ENCODE measurements at places on chromosomes 4 and X. TPM values are rescaled to one million over a fixed set of nuclear protein-coding genes. Genes with fewer than 3 reads are reported as not detected.

OPRPN gene
- not detected for total RNA-seq

FAM47E gene
- not detected for total RNA-seq

CLDN22 gene
- not detected for total RNA-seq

FAM241A gene
- 3.2 TPM for total RNA-seq

DNA sequence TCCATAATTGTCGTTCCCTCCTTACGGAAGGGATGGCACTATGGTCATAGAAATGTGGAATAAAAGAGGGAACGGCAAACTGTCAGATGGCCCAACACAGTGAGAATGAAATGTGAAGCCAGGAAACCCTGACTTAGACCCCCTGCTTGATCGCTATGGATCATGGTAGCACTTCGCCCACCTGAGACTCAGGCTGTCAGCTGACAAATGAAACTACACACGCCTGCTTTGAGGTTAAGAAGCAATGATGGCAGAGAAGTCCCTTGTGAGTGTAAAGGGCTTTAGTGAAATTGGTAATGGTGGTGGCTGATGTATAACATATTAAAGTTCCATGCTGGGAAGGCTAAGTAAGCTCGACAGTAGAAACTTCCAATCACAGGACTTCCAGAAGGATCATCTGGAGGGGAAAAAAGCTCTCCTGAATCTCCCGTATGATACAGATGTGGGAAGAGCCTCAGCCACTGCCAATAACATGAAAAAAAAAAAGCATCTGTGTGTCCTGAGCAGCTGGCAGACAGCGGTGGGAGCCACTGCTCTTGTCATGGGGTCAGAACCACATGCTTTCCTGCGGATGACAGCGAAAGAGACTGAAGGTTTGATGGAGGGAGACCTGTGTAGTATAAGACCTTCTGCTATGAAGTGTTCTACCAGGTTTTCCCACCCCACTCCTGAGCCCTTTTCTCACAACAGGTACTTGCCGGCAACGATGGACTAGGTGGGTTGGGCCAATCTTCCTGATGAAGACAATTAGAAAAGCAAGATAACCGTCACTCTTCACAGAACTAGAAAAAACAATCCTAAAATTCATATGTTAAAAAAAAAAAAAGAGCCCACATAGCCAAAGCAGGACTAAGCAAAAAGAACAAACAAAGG lies 107.6 kb downstream of the AFAP1 start:
- peaks cover 52% of the 10 kb centered on the region for H3K4me1 ChIP-seq
- peak overlapping the region; percentile 75 for H3K27ac ChIP-seq

DNA sequence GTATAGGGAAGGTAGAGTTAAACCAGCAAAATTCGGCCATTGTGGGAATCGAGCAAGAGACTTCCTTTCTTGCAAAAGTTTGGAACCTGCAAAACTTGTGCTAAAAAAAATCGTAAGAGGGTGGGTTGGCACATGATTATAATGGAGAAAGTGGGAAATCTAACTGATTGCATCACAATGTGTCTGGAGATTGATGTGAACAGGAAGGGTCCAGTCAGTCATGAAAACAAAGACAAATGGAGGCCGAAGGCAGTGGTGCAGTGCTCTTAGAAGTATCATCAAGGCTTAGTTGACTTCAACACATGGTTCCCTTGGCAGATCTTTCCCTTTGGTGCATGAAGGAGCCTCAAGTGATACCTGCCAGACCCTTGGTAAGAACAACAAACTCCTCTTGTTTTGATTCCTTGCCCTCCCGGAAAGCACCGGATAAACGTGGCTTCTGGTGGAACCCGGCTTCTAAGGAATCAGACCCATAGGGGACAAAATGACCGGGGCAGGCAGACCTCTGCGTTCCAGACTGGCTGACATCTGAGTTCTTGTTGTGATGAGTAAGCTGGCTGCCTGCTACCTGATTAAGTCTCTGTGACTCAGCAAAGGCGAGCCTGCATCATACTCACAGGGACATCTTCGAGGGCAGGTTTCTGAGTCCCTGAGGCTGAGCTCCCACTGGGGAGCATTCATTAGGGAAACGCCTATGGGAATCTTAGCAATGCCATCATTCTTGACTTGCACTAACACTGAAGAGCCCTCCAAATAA lies 87.7 kb upstream of the MAP3K15 start:
- peaks cover 24% of the 10 kb centered on the region for H3K4me1 ChIP-seq
- no peak overlapping the region for H3K4me3 ChIP-seq
- DNase-seq = peak; percentile 27
- H3K36me3 ChIP-seq = peaks cover 27% of the 10 kb centered on the region
- no peaks in the 10 kb centered on the region for H3K27me3 ChIP-seq

DNA sequence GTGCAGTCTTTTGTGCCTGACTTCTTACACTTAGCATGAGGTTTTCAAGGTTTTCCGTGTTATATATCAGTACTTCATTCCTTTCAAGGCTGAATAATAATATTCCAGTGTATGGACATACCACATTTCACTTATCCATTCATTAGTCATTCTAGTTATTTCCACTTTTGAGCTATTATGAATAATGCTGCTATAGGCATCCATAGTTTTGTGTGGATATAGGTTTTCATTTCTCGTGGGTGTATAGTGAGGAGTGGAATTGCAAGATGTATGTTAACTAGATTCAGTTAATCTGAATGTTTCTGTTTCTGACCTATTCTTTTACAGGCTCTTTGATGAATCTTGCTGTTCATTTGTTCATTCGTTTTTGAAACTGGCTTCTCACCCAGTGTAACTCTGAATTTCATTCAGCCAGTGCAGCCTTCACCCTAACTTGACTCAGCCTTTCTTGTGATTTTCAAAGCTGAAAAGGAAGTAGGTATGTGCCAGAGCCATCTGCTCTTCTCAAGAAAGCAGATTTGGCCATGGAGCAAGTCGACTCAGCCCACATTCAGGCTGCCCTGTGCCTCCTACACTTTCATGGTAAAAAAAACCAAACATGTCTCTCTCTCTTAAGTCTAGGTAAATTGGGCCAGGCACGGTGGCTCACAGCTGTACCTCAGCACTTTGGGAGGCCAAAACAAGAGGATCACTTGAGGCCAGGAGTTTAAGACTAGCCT lies 56.3 kb upstream of the NOCT start:
- peaks cover 2% of the 10 kb centered on the region for H3K27me3 ChIP-seq
- no peaks in the 10 kb centered on the region for H3K4me1 ChIP-seq
- DNase-seq = peak; percentile 4
- no peak overlapping the region for H3K4me3 ChIP-seq
- no peaks in the 10 kb centered on the region for H3K36me3 ChIP-seq

DNA sequence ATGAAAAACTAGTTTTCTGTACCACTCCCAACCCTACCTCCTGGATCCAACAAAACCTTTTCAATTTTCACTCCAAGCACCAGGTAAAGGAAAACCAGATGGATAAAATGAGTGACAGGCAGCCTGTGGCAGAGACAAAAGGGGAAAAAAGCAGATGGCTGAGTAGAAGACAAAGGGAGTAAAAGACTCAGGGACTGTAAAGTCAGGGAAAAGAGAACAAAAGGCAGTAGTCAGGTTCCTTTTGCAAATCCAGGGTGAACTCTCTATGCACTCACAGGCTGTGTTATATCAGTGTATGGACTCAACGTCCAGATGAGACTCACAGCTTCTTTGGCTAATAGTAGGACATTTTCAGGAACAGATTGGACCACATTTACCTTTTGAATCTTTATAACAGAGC lies 54.2 kb downstream of the QRFPR start:
- DNase-seq = no peak
- H3K4me1 ChIP-seq = no peaks in the 10 kb centered on the region
- no peaks in the 10 kb centered on the region for H3K36me3 ChIP-seq
- peaks cover 23% of the 10 kb centered on the region for H3K27me3 ChIP-seq
- no peak overlapping the region for H3K27ac ChIP-seq

DNA sequence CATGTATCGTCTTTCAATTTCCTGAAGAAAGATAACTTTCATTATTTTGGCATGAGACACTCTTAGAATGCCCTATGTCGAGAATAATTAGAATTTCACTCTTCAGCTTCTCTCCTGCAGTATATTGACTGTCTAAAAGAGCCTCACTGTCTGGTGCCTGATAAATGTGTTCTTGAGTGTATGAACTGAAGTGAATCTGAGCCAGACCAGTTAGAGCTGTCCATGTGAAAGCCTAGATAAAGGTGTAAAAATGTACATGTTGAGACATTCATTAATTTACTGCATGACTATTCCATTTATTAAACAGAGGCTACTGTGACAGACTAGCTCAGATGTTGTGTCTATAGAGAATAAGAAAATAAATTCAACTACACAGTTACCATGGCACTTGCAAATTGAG lies 283.2 kb downstream of the PCDH18 start:
- no peak overlapping the region for H3K27ac ChIP-seq
- H3K36me3 ChIP-seq = no peaks in the 10 kb centered on the region
- DNase-seq = no peak
- H3K27me3 ChIP-seq = no peaks in the 10 kb centered on the region
- H3K4me3 ChIP-seq = no peak overlapping the region
- H3K4me1 ChIP-seq = no peaks in the 10 kb centered on the region

GRCh38 chr4:166277401-166277800 lies 404.4 kb downstream of the TLL1 start:
- no peak overlapping the region for H3K27ac ChIP-seq
- no peaks in the 10 kb centered on the region for H3K27me3 ChIP-seq
- no peaks in the 10 kb centered on the region for H3K36me3 ChIP-seq
- no peak for DNase-seq
- no peak overlapping the region for H3K4me3 ChIP-seq
- no peaks in the 10 kb centered on the region for H3K4me1 ChIP-seq

- no peaks in the 10 kb centered on the region for H3K36me3 ChIP-seq
- no peak overlapping the region for H3K4me3 ChIP-seq
- H3K27me3 ChIP-seq = peaks cover 11% of the 10 kb centered on the region
- no peak overlapping the region for H3K27ac ChIP-seq
- H3K4me1 ChIP-seq = no peaks in the 10 kb centered on the region
- DNase-seq = no peak
Observed at GRCh38 chr4:119070301-119070700, 65.3 kb upstream of the MYOZ2 start.

DNA sequence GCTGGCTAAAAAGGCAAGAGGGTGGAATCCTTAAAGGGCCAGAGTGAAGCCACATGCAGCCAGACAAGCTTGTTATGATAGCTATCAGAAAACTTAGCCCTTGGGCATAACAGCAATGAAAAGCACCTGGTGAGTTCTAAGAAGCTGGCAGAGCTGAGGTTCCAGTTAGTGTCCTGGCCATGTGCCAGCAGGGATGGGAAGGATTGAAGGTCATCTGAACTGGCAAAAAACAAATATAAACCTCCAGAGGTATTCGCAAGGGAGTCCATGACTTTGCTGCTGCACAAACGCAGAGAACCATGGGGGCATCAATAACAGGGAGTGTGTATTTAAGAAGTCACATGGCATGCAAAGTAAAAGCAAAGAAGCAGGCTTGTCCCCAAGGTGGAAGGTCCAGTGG lies 208.9 kb downstream of the FAM47A start:
- H3K4me3 ChIP-seq = no peak overlapping the region
- H3K4me1 ChIP-seq = no peaks in the 10 kb centered on the region
- no peaks in the 10 kb centered on the region for H3K27me3 ChIP-seq
- H3K36me3 ChIP-seq = no peaks in the 10 kb centered on the region
- DNase-seq = no peak

DNA sequence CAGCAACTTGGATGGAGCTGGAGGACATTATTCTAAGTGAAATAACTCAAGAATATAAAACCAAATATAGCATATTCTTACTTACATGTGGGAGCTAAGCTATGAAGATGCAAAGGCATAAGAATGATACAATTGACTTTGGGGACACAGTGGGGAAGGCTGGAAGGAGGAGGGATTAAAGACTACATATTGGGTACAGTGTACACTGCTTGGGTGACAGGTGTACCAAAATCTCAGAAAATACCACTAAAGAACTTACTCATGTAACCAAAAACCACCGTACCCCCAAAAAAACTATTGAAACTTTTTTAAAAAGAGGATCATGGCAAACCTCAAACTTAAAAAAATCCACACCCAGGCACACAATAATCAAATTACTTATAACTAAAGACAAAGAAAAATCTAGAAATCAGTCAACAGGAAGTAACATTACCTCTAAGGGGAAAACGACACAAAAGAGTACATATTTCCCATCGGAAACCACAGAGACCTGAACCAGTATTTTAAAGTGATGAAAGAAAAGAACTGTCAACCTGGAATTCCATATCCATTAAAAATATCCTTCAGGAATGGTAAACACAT lies 241.8 kb downstream of the PRDM5 start:
- no peak overlapping the region for H3K4me3 ChIP-seq
- peaks cover 5% of the 10 kb centered on the region for H3K4me1 ChIP-seq
- peaks cover 22% of the 10 kb centered on the region for H3K27me3 ChIP-seq
- DNase-seq = no peak
- no peak overlapping the region for H3K27ac ChIP-seq

DNA sequence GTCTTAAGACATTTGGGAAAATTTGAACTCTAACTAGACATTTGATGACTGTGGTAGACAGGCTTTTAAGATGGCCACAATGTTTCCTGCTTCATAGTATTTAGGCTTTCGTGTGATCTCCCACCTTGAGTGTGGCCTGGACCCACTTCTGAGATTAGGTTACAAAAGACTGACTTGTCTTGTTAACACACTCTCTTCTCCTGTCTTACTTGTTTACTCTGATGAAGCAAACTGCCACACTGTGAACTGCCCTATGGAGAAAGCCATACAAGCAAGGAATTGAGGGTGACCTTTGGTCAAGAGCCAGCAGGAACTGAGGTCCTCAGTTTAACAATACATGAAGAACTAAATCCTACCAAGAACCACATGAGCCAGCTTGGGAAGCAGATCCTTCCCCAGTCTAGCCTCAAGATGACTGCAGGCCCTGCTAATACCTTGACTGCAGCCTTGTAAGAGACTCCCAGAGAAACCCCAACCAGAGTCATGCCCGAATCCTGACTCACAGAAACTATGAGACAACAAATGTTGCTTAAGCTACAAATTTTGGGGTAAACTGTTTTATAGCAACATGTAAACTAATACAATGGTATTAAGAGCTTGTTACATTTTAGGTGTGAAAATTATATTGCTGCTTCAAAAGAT lies 20.3 kb downstream of the UBA6 start:
- H3K4me3 ChIP-seq = no peak overlapping the region
- DNase-seq = no peak
- peaks cover 35% of the 10 kb centered on the region for H3K36me3 ChIP-seq
- no peak overlapping the region for H3K27ac ChIP-seq
- H3K27me3 ChIP-seq = no peaks in the 10 kb centered on the region

- no peaks in the 10 kb centered on the region for H3K36me3 ChIP-seq
- peaks cover 49% of the 10 kb centered on the region for H3K27me3 ChIP-seq
- H3K4me1 ChIP-seq = peaks cover 13% of the 10 kb centered on the region
- no peak for DNase-seq
- H3K4me3 ChIP-seq = no peak overlapping the region
Observed at GRCh38 chr4:53905276-53905940, 159.0 kb downstream of the CHIC2 start.

GRCh38 chr4:153585026-153585425 lies 99.1 kb upstream of the TLR2 start:
- H3K36me3 ChIP-seq = peaks cover 41% of the 10 kb centered on the region
- no peak overlapping the region for H3K4me3 ChIP-seq
- H3K4me1 ChIP-seq = peaks cover 26% of the 10 kb centered on the region
- H3K27ac ChIP-seq = peak overlapping the region; percentile 62
- no peaks in the 10 kb centered on the region for H3K27me3 ChIP-seq
- DNase-seq = no peak
